ENCODE measurements at places on chromosomes 5 and 9.
A peak's percentile ranks its signal among the peaks of the same experiment; 100 is the strongest.

- DNase-seq: no peak
These were observed 110.6 kb downstream of the GADD45G start for GRCh38 chr9:89715318-89715858.

DNA sequence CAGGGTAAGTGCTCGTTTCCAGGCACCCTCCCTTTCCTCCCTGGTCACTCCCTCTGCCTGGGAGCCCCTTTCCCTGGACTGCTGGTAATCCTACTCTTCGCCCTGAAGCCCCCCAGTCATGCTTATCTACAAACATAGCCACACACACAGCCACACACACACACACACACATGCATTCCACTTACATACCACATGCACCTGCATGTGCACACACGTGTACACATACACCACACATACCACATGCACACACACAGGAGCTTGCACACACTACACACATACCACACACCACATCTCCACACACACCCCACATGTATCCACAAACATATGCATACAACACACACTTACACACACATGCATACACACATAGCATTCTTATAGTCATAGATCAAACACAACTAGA is 358.5 kb downstream of the GADD45G start:
- DNase-seq: no peak

- DNase-seq: no peak
These were observed 378.3 kb downstream of the BRINP1 start for GRCh38 chr9:118990949-118991348.

DNA sequence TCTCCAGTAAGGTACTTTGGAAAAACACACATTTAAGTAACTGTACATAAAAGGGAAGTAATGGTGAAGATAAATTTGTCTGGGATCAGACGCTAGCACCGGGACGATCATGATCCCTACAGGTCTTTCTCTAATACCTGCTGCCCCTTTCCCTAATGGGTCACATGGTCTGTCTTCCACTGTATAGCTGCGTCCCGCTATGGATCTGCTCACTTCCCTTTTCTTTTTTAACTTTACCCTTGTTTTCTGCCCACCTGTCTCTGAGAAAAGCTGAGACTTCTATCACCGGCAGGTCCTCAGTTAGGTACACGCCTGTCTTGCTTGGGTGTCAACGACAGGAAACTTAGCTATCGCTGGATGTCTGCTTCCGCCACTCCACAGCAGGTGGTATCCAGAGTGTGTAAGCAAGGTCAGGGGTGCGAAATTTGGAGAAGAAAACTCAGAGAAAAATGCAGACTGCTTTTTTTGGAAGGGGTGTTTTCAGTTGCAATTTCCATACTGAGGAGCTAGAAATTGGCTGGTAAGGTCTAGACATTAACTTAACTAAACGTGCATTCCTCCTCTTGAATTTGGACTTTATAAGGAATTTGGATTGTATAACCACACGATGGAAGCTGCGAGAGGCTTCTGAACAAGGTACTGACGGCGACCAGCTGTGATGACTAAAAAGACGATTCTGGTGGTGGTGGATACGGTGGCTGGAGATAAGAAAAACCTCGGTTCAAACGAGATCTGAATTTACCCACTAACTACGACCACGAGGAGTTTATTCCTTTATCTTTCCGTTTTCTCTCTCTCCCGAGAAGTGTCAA is 1.1 kb upstream of the ICE1 start:
- DNase-seq: no peak

DNA sequence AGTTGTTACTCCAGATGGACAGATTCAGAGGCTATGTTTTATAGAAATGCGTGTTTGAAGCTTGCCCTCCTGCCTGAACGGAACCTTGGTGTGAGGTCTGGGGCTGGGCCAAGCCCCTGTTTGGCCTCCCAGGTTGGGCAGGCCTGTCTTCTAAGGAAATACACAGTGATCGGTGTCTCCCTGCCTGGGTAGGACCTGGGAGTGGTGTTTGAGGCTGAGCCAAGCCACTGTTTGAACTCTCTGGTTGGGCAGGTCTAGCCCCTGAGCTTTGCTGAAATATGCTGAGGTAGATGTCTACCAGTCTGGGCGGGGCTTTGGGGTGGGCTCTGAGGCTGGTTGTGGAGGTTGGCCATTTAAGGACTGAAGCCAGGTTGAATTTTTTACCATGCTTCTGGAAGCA is 90.5 kb downstream of the DMXL1 start:
- no peak for DNase-seq

DNA sequence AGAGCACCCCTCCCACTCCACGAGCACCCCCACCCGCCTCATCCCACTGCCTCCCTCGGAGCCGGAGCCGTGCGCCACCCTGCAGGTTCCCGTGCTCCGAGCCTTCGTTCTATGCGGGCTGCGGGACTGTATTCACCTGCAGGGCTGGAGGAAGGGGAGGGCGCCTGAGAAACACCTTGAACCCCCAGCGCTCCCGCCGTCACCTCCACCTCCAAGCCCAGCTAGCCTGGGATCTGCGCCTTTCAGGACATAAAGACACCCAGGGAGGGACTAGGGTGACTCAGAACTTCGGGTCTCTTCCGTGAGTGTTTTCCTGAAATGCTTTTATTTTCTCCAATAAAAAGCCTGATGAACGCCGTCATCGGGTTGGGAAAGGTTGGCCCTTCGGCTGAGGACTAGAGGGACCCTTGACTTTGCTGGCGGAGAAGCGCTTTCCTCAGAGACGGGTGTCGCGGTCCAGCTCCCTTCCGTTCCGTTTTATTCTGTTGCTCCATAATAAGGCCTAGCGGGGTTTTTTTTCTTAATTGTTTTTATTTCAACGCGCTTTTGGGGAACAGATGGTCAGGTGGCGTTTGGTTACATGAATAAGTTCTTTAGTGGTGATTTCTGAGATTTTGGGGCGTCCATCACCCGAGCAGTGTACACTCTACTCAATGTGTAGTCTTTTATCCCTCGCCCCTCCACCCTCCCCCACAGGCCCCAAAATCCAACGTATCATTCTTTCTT is 4.6 kb downstream of the TLX3 start:
- DNase-seq: no peak

GRCh38 chr5:6598351-6598900 is 34.4 kb downstream of the NSUN2 start:
- DNase-seq: no peak

GRCh38 chr5:74460694-74461093 is 179.8 kb downstream of the ENC1 start:
- no peak for DNase-seq

GRCh38 chr5:171586436-171586835 is 167.0 kb downstream of the FGF18 start:
- no peak for DNase-seq

- DNase-seq: no peak
These were observed 26.3 kb downstream of the STC2 start for GRCh38 chr5:173301695-173302545.

DNA sequence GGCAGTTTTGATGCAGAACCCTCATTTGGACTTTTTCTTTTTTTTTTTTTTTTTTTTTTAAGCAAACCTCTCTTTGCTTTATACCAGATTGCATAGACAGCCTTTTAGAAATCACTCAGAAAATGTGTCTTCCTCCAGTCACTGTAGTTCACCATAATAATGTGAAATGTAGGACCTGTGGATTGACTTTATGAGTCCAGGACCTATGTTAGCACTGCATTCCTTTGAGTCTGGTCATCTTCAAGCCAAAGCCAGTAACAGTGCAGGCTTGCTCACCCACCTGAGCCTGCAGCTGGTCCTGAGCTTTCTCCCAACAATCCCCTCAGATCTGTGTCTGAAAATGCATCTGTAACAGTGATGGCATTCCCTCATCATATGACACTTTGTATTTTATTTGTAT is 110.7 kb upstream of the NFIL3 start:
- peak; percentile 37 for DNase-seq

- DNase-seq: no peak
These were observed 163.1 kb downstream of the AOPEP start for GRCh38 chr9:94889628-94890027.

- DNase-seq: no peak
These were observed 661.5 kb downstream of the TLE4 start for GRCh38 chr9:80233102-80233843.

- DNase-seq: no peak
These were observed 47.4 kb downstream of the IRX2 start for GRCh38 chr5:2704111-2704510.

DNA sequence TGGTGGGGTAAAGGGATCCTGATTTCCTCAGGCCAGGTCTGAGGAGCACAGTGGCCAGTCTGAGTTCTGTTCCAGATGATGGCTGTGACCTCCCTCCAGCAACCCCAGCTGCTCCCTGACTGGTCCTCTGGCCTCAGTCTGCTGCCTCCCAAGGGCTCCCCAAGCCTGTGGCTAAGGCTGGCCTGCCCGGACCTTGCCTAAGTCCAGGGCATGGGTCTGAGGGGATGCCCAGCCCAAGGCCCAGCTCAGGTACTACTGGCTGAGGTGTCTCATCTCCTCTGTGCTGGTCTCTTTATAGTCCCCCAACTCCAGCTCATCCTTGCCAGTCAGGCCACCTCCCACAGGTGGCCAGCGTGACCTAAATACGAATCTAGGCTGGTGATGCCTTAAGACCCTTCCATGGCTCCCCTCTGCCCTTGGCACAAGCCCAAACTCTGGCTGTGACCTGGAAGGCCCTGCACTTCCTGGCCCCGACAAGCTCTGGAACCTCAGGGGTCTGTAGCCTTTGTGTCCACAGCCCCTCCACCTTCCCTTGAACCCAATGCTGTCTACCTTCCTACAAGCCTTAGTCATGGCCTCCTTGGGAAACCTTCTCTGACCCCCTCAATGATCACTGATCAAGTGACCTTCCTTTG is 9.8 kb downstream of the KIF12 start:
- no peak for DNase-seq

- DNase-seq: peak; percentile 86
These were observed 72.9 kb downstream of the BAAT start for GRCh38 chr9:101311758-101312420.

GRCh38 chr5:143976055-143976454 is 164.1 kb downstream of the HMHB1 start:
- DNase-seq: peak; percentile 67

GRCh38 chr5:38806775-38807258 is 39.0 kb upstream of the OSMR start:
- peak; percentile 96 for DNase-seq

GRCh38 chr5:1797855-1798254 is 1.8 kb downstream of the MRPL36 start:
- no peak for DNase-seq

DNA sequence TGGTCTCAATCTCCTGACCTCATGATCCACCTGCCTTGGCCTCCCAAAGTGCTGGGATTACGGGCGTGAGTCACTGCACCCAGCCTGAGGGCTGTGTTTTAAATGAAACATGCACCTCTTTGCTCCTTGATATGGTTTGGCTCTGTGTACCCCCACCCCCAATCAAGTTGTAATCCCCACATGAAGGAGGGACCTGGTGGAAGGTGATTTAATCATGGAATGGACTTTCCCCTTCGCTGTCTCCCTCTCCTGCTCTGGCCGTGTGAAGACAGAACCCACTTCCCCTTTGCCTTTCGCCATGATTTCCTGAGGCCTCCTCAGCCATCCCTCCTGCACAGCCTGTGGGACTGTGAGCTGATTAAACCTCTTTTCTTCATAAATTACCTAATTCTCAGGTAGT is 12.5 kb upstream of the NOTCH1 start:
- no peak for DNase-seq

GRCh38 chr5:79193643-79194042 is 42.3 kb upstream of the JMY start:
- DNase-seq: peak; percentile 36

- DNase-seq: no peak
These were observed 497.7 kb upstream of the WWC1 start for GRCh38 chr5:167793700-167794099.

DNA sequence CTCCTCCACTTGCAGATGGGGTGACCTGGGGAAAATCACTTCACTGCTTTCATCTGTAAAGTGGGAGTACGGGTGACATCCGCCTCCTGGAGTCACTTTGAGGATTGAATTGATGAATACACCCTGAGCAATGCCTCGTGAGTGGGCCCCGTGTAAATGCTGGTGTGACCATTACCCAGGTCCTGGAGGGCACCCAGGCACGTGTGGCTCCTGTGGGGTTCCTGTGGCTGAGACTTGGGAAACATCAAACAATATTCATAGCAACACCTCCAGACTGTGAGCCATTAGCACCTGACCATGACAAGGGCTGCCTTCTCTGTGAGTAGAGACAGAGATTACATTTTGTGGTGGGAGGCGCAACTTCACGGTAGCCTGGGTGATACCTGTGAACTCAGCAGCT is 11.4 kb downstream of the MRPL36 start:
- DNase-seq: no peak

DNA sequence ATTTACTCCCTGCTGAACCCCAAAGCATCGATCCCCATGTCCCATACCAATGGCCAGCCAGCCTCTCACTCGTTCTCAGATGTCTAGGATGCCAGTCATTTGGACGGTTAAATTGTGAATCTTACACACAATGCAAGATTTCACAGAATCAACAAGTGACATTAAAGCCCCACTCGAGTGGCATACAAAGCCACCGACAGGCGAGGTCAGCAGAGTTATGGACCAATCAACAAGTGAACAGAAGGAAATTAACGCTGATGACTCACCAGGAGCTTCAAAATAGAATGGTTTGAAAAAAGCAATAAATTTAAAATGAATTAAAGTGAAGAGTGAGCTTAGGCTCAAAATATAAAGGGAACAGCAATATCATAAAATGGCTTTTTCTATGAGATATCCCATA is 8.2 kb upstream of the RUFY1 start:
- no peak for DNase-seq

DNA sequence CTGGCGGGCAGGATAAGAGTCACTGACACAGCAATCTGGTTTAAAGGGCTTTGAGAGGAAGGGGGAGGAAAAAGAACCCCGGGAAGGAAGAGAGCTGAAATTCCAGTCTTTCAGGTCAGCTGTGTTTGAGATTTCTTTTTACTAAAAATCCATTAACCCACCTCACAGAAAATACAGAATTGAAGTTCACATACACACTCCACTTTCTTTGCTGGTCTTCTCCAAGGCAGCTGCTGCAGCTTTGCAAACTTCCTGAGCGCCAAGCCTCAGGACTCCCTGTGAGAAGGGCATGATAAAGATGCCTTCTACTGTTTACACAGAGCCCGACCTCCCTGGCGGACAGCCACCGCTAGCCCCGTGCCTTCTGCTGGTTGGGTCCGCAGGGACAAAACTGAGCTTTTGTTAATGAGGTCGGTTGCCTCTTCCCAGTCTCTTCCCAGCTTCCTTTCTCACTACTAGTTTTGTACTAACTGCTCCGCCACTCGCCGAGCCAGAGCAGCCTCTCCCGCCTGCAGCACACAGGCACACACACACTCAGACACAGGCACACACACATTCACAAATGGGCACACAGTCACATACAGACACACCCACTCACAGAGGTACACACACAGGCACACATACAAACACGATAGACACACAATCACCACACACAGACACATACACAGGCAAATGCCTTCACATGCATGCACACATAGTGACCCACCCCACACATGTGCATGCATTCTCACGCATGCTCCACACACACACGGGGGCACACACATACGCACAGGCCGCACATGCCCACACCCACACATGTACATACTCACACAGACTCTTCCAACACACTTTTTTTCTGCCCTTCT is at the start of gene FREM1:
Gene FREM1, minus strand, starts transcription at position 468 of the 845 bp plus-strand sequence. CDS start 41,451 bp downstream, outside the sequence.
- DNase-seq: no peak

DNA sequence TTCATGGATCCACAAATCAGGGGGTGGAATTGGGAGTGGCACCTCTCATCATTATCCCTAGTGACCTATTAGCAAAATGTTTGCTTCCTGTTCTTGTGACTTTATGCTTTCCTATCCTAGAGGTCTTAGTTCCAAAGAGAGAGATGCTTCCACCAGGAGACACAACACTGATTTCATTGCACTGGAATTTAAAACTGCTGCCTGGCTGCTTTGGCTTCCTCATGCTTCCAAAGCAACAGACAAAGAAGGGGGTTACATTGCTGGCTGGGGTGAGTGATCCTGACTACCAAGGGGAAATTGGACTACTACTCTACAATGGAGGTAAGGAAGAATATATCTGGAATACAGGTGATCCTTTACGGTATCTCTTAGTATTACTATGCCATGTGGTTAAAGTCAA is 69.2 kb upstream of the SH3GL2 start:
- no peak for DNase-seq

Data from ELR (cell line).